ENCODE measurements at places on chromosomes 5 and 9.

- no peak for DNase-seq
Measured at GRCh38 chr9:114061830-114062474, 16.1 kb downstream of the AMBP start.

GRCh38 chr9:34458959-34459340 lies 345 bp downstream of the DNAI1 start:
- no peak for DNase-seq

GRCh38 chr5:179130101-179130681 lies 70.0 kb downstream of the ZNF354C start:
- no peak for DNase-seq

- no peak for DNase-seq
Measured at GRCh38 chr9:126479515-126479914, 134.2 kb upstream of the LMX1B start.

- DNase-seq = no peak
Measured at GRCh38 chr9:132182314-132183091, 20.6 kb downstream of the NTNG2 start.

DNA sequence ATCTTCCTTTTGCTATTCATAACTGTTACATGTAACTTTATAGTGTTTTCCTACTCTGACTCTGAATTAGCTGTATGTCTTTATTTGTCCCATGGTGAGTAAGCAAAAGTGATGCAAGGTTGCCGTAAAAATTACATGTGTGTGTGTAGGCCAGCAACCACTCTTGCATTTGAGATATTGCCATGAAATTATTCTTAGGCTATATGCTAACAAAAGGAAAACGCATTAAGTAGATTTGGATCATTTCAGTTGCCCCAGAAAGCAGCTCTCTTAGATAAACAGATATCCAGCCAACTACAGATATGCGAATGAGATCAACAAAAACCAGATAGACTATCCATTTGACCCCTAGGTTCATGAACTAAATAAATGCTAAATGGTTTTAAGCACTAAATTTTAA lies 73.6 kb downstream of the CYLC2 start:
- no peak for DNase-seq

GRCh38 chr9:114804505-114804904 lies 1.3 kb downstream of the TNFSF15 start:
- DNase-seq = no peak

GRCh38 chr9:21803649-21804048 lies 1.2 kb downstream of the MTAP start:
- no peak for DNase-seq

DNA sequence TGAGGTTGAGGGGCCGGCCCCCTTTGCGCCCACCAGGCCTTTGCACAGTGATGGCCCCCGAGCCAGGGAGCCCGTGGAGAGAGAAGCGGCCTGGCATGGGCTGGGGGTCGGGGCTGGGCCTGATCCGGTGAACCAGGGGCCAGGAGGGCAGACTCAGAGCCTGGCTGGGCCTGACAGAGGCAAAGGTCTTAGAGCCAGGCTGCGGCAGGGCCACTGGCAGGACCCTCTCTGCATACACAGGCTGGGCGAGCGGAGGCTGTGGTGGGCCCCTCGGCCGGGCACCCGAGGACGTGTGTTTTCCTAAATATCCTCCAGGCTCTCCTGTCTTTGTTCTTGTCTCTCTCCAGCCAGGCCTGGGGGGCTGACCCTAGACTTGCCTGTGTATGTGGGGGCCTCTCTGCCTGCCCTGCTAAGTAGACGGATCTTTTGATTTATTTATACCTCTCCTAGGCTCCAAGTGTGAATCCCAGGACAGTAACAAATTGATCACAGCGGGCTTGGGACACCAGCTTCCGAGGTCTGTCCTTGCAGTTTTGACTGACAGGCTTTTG lies 933 bp downstream of the NEK6 start:
- peak; percentile 62 for DNase-seq

GRCh38 chr5:150045549-150045948 lies 40.8 kb downstream of the CSF1R start:
- DNase-seq = no peak

GRCh38 chr9:125929846-125930245 lies 182.7 kb downstream of the PBX3 start:
- DNase-seq = no peak

- no peak for DNase-seq
Measured at GRCh38 chr5:168951356-168951755, 349.6 kb downstream of the SLIT3 start.

- peak; percentile 25 for DNase-seq
Measured at GRCh38 chr9:117555964-117556629, 141.2 kb upstream of the ASTN2 start.

GRCh38 chr9:89357331-89358197 lies 39.3 kb downstream of the SECISBP2 start:
- DNase-seq = no peak

GRCh38 chr5:89246252-89246651 lies 363.3 kb upstream of the MEF2C start:
- DNase-seq = no peak

GRCh38 chr5:61801174-61801573 lies 469.1 kb downstream of the ZSWIM6 start:
- no peak for DNase-seq

GRCh38 chr9:119451426-119451825 lies 82.2 kb upstream of the BRINP1 start:
- DNase-seq = no peak

GRCh38 chr9:29021632-29022031 lies 1448.4 kb upstream of the C9orf72 start:
- no peak for DNase-seq

GRCh38 chr5:83556190-83556589 lies 84.6 kb downstream of the VCAN start:
- DNase-seq = no peak

GRCh38 chr5:112346411-112347044 lies 72.5 kb downstream of the EPB41L4A start:
- DNase-seq = no peak

DNA sequence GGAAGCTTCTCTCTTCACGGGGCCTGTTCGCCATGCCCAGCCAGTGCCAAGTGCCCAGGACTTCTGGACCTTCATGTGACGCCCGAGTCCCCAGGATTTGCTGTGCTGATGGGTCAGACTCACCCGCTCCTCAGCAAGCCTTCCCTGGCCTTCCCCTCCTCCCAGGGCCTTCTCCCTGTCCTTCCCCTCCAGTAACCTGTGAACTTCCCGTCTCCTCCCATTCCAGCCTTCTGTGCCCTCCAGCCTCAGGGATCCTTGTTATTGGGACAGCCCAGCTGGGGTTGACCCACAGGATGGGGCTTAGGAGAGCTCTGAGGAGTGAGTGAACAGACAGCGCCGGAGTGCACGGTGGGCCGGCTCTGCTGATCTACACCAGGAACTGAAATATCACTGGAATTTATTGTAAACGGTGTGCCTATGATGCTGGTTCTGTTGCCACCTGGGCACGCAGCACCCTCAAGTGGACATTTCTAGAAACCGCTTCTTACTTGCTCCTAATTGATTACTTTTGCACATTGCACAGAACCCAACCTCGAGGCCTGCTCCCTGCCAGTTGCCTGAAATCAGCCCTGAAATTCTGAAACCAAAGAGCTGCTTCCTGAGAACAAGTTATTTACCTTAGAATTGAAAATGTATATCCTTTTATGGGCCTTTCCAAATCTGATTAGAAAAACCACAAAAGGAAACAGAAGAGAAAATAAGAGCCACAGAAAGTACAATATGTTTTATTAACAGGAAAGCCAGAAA lies 1.5 kb downstream of the SPAAR start:
- peak; percentile 52 for DNase-seq

DNA sequence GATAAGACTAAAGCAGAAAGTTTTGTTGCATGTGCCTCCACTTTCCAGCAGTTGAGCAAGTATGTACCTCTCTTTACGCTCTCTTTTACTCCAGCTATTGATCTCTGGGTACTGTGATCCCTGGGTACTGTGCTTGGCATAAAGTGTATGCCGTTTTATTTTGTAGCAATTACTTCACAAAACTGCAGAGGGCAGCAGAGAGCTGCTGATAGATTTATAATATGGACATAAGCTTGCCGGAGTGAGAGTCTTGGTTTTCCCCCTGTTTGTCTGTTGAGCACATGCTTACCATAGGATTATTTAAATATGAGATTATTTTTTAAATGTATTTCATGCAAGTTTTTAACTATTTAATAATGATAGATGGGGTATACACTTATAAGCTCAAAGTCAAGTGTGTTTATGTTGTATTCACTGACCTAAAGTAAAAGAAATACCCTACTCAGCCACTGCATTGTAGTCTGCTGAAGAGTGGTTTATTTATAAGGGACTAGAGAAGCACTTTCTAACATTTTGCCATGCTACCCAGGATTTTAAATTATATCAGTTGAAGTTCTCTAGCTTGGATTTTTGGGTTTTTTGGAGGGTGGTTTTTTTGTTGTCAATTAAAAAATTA lies 13.0 kb downstream of the TTC1 start:
- DNase-seq = peak; percentile 56

- no peak for DNase-seq
Measured at GRCh38 chr5:113778147-113778546, 264.7 kb downstream of the YTHDC2 start.

GRCh38 chr5:40606077-40606765 lies 73.5 kb upstream of the PTGER4 start:
- DNase-seq = no peak

GRCh38 chr9:133991214-133991921 lies 756 bp downstream of the VAV2 start:
- peak; percentile 39 for DNase-seq

- DNase-seq = peak; percentile 36
Measured at GRCh38 chr9:135906291-135907005, 898 bp downstream of the CAMSAP1 start.

- DNase-seq = no peak
Measured at GRCh38 chr9:134532084-134532483, 109.5 kb upstream of the COL5A1 start.

GRCh38 chr5:143024228-143024920 lies 254.2 kb downstream of the ARHGAP26 start:
- DNase-seq = no peak

DNA sequence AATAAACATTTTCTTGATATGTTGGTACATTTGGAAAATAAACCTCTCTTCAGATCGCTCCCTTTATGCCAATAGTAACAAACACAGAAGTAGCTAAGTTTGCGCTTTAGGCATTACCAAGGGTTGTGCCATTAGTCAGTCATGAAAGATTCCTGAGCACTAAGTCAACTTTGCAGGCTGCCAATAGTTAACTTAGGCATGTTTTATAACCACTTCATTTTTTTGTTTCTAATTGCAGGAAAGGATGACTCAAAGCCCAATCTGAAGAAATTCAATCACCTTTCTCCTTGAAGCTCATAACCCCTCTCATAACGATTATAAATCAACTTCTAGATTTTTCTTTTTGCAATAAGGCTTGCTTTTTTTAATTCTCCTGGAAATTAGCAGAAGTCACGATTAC lies 517.0 kb downstream of the AGTPBP1 start:
- DNase-seq = peak; percentile 41

DNA sequence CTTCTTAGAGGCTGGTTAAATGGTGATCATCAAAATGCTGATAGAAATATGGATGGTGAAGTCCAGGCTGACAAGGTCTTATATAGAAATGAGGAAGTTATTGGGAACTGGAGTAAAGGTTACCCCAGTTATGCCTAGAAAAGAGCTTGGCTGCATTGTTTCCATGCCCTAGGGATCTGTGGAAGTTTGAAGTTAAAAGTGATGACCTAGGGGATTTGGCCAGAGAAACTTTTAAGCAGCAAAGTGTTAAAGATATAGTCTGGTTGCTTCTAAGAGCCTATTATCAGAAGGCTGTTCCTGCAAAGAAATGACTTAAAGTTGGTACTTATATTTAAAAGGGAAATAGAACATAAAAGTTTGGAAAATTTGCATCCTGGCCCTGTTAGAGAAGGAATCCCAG lies 200.3 kb downstream of the ICE1 start:
- no peak for DNase-seq

- no peak for DNase-seq
Measured at GRCh38 chr5:163995206-163995605, 489.8 kb downstream of the MAT2B start.

GRCh38 chr5:150309886-150310239 lies 7.2 kb upstream of the ARSI start:
- DNase-seq = no peak

- no peak for DNase-seq
Measured at GRCh38 chr5:80695666-80696065, 40.9 kb upstream of the DHFR start.

DNA sequence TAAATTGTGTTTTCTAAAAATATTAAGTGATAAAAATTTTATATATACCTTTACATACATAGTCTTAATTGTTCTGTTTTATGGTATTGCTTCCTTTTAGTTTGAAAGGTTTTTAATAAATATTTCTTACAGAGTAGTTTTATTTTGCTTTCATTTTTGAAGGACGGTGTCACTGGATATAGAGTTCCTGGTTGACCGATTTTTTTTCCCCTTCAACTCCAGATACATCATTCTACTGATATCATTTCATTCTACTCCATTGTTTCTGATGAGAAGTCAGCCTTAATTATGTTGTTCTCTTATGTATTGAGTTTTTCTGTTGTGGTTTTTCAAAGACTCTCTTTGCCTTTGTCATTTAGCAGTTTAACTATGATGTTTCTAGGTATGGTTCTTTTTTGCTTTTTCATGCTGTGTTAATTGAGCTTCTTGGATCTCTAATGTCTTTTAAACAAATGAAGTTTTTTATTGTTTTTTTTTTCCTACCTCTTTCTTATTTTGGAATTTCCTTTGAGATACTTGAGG lies 30.4 kb downstream of the MTREX start:
- DNase-seq = no peak

GRCh38 chr5:73591698-73592501 lies 26.4 kb downstream of the UTP15 start:
- peak; percentile 9 for DNase-seq

GRCh38 chr9:95507464-95508241 lies 9.1 kb downstream of the PTCH1 start:
- DNase-seq = peak; percentile 90

DNA sequence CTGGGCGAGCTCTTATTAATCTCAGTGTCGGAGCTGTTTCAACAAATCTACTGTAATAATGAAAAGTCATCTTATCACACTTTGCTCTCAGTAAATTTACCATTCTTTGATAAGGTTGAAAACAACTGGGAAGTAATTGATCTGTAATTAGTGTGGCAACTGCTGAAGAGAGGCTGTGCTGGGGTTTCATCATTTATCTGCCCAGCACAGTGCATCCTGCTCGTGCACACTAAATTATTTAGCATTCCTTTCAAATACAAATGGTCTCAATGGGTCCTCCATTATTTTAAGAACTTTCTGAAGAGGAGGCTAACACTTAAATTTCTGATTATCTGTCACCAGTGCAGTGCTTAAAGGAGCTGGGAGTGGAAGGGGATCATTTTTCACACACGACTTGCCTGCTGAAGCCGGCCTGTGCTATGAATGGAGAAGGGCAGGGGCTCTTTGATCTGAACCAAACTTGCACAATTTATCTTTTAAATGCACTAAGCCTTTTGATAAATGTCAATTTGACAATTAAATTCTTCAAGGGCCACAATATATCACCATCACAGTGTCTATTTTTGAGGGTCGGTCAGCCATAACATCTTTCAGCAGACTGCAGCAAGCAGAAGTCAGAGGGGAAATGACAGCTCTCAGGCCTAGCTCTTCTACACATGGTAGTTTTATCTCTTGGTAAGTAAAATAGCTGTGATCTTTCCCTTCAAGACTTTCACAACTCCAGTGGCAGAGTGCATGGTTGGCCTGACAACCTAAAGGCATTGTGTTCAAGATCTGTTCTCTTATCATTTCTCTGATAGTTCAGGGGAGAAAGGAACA lies 106.4 kb upstream of the EFNA5 start:
- no peak for DNase-seq

Measured in Caki2 (cell line).